ENCODE measurements at places on chromosomes 3 and 15. TPM values are rescaled to one million over a fixed set of nuclear protein-coding genes. Genes with fewer than 3 reads are reported as not detected.

- peak; percentile 57 for DNase-seq
Observed at GRCh38 chr15:85730001-85730820, 64.5 kb downstream of the KLHL25 start.

DNA sequence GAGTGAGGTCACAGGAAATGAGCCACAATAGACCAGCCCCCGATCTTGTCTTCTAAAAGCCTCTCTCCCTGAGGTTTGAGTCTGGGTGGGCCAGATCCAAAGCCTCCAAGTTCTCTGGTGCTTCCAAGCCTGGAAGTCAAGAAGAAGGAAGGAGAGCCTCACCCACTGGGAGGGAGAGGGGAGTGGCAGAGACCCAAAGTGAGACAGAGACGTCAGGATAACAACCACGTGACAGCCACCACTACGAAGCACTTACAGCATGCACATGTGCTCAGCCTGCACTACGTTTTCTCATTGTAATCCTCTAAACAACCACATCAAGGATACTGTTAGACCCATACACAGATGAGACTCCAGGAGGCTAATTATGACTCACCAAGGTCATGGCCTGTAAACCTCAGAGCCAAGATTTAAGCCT is 197.3 kb upstream of the LINGO1 start:
- DNase-seq, result peak; percentile 69

- DNase-seq, result no peak
Observed at GRCh38 chr3:194204042-194204987, 68.4 kb downstream of the HES1 start.

Gene ELL3
- 0.24 TPM for total RNA-seq

DNA sequence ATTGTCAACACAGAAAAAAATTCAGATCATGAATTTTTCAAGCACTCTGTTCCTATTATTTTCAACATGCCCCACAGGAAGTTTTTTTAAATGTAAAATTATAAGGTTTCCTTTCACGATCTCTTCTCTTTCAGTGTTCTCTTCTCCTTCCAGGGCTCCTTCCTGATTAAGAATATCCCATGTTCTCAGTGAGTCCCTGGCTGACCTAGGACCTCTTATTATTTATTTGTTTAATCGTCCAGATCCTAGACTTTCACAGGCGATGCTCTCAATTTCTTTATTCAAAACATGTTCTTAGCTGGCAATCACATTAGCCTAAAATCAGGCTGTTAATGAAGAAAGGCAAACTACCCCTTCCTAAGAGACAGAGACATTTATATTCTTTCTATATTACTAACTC is 124.3 kb downstream of the ABI3BP start:
- DNase-seq, result no peak

- no peak for DNase-seq
Observed at GRCh38 chr15:72570059-72570458, 84.4 kb upstream of the GOLGA6B start.

Gene CHRM5
- total RNA-seq, result 4.6 TPM

Gene MTMR10
- 74.9 TPM for total RNA-seq

DNA sequence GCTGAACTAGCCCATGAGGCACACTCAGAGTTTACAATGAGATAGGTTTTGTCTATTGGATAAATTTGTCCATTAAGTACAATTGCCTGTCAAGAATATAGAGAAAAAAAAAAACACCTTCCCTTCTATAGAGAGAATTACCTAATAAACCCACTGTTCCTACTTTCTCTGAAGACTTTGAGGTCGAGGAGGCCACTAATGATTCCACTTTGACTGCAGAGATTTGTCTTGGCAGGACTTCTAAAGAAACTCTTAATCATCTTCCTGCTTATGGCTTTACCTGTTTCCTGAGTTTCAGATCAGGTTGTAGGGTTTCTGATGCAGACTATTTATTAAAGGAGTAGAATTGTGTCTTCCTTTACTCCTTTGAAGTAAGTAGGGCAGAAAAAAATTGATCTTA is 342.4 kb upstream of the KCNMB2 start:
- DNase-seq, result no peak

DNA sequence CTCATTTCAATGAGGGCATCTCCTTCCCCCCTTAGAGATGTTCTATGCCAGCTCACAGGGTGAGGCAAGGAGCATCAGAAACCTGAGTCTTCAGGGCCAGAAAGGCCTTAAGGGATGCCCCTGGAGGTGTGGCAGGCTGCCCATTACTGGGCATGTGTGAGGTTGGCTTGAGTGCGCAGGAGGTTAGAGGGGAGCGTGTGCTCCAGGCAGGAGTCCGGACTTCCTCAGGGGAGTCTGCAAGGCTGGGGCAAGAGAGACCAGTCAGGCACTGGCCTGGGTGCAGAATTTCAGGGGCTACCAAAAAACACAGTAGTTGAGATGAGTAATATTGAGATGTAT is 1.9 kb downstream of the LOXL1 start:
- DNase-seq, result no peak

DNA sequence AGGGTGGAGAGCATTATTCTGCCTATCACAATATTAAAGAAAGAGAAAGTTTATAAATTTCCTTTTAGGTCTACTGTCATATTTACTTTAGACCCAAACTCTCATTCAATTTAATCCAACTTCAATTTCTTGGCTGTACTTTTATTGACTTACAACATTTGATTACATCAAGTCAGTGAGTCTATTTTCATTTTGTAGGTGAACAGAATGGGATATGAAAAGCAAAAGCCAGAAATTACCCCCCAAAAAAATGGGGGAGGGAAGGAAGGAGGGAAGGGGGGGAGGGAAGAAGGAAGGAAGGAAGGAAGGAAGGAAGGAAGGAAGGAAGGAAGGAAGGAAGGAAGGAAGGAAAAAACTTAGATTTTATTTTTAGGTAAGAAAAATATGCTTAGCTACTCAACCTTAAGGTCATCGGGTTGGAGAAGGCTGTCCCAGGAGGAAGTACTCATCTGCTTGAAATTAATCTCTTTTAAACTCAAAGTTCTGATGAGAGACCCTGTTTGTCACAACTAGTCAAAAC is 320.1 kb upstream of the ATP11B start:
- no peak for DNase-seq

Gene FILIP1L
- total RNA-seq, result 189 TPM

Gene MED12L
- total RNA-seq, result 2.2 TPM

Gene EPHB1
- total RNA-seq, result 0.72 TPM

Gene SLC2A2
- 0.72 TPM for total RNA-seq

Gene GRIP2
- 7.7 TPM for total RNA-seq

DNA sequence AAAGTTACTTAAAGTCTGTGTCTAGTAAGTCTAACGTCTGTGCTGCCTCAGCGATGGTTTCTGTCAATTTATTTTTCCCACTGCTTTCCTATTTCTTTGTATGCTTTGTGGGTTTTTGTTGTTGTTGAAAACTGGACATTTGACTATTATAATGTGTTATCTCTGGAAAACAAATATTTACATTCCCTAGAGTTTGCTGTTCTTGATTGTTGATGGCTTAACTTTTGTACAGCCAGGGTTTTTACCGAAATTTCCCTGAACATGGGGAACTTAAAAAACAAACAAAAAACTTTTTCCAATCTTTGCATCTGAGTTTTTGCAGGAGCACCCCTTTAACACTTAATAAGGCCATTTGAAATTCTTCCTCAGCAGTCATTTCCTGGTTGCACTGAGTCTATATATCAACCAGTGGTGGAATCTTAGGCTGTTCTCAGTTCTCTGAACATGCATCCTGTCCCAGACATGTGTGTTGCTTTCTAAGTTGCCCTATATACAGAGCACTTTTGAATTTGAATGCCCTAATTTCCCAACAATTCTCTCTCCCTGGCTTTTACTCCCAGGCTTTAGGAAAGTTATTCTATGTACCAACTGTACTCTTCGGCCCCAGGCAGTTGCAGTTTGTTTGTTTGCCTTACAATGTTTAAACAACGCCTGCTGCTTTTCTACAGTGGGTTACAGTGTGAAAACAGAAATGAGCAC is 11.8 kb upstream of the PIAS1 start:
- no peak for DNase-seq

- DNase-seq, result peak; percentile 35
Observed at GRCh38 chr15:78103406-78104118, 11.2 kb downstream of the SH2D7 start.

GRCh38 chr15:50065279-50065678 is 53.8 kb downstream of the ATP8B4 start:
- no peak for DNase-seq

DNA sequence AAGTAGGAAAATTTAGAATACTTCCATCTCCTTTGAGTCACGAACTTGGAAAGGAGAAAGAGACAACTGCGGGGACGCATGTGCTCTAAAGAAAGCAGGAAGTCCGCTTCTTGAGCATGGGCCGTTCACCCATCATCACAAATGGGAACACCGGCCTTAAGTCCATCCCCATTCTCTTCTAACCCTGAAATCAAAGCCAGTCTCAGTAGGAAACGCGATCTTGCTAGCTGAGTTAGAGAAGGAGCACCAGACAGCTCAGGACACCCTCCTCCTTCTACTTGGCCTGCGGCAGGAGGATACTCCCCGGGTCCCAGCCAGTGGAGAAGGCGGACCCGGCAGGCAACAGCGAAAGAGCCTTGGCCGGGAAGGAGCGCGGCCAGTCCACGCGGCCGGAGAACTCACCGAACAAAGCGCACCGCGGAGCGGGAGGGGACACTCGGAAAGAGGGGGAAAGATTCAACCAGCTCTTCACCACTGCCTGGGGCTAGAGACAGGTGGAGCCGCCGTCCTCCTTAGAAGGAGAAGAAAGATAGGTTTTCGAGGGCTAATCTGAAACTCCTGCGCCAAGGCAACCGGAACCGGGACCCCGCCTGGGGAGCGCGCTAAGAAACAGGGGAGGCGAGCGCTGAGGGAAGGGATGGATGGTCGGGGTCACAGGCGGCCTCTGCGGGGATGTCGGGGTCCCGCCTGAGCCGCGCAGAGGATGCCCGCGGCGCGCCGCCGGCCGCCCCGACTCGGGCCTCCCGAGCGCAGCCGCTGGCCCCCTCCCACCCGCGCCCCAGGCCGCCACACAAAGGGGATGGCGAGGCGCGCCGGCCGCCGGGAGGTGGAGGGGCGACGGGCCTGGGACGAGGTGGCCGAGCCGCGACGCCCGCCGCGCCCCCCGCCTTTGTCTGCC is 818 bp downstream of the SLC4A7 start:
- peak; percentile 80 for DNase-seq

Gene NMB
- not detected for total RNA-seq

GRCh38 chr3:132723024-132723950 is 1.1 kb upstream of the NPHP3 start:
- DNase-seq, result no peak

DNA sequence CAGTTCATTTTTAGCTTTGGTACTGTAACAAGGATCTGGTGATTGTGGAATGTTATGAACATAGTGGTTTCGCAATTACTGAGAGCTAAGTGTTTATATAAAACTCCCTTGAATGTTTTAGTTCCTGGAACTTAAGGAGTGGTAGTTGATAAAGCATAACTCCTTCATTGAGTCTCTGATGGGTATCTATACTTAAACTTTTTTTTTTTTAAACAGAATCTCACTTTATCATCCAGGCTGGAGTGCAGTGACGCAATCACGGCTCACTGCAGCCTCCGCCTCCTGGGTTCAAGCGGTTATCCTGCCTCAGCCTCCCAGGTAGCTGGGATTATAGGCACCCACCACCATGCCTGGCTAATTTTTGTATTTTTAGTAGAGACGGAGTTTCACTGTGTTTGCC is 11.3 kb downstream of the PRKCI start:
- DNase-seq, result peak; percentile 73

GRCh38 chr3:3259181-3259580 is 79.7 kb upstream of the CRBN start:
- no peak for DNase-seq

DNA sequence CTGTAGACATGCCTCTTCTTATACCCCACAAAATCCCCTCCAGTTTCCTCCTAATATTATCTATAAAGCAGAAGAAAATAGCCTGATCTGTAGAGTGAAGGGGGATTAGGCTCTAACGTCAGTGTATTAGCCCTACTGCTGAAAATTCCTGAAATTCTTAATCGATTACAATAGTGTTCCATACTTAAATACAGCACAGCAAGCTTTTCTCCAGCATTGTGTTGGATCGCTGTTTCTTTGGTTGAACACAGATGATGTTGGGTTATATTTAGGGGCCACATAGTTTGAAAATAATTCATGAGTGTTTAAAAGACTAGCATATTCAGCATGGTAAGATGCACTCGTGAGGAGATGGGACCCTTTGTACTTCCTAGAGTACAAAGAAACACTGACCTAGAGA is 52.5 kb downstream of the PIAS1 start:
- DNase-seq, result peak; percentile 33

DNA sequence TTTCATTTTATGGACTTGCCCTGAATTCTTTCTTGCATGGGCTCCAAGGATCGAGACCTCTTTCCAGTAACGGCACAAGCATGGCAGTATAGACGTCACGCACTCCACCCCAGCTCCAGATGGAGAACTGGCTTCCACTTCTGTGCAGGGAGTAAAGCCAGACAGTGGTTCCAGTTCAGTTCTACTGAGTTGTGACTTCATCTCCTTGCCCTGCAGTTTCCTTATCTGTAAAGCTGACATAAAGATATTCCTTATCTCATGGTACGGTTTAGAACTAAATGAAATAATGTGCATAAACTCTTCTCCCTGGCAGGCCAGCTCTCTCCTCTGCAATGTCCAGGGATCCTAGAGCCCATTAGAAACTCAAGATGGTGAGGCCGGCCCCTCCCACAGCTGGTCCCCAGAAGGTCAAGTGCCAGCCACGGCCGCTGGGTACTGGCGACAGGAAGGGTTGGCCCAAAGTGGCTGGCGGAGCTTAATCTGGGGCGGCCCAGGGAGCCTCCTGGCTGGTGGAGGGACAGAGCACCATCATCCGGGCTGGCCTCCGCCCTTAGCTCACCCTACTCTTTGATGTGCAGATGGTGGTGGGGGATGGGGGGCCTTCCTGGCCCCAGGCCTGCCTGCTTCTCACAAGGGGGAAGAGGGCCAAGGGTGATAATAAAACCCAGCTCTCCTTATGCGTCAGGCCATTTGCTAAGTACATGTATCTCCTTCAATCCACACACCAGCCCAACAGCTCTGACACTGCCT is 7.2 kb downstream of the MESP2 start:
- peak; percentile 96 for DNase-seq

DNA sequence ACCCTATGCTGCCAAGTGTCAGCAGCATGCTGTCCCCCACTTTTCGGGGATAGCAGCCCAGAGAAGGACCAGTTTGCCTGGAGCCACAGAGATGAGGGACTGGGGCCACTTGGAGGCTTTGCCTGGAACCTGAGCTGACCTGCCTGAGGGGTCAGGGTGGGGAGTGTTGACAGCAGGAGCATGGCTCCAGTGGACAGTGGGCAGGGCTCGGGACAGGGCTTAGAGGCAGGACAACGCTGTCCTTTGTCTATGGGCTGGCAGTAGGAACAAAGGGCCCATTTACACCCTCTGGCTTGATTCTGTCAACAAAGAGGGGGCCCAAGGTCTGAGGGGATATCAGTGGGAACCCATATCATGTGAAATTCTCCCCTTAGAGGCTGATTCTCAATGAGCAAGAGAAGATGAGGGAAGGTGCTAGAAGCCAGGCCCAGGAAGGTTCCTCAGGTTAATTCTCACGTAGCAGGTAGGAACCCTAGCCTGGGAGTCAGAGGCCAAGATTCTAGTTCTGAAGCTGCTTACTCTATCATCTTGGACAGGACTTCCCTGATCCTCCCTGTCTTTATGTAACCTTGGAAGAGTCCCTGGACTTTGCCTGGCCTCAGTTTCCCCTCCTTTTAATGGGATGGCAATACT is 29.7 kb upstream of the HHATL start:
- no peak for DNase-seq

All from umbilical cord (tissue), 2 donors.